ENCODE measurements at places on chromosomes 16 and 17.

DNA sequence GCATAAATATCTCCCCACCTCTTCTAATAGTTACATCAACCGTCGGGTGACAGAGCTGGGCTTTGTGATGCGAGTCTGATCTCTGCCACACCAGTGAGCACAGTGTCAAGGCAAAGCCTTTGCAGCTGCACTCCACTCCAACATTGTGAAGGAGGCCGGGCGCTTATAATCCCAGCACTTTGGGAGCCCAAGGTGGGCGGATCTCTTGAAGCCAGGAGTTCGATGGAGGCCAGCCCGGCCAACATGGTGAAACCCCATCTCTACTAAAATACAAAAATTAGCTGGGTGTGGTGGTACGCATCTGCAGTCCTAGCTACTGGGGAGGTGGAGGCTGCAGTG lies 18.9 kb downstream of the CYB5D2 start:
- no peak for DNase-seq

DNA sequence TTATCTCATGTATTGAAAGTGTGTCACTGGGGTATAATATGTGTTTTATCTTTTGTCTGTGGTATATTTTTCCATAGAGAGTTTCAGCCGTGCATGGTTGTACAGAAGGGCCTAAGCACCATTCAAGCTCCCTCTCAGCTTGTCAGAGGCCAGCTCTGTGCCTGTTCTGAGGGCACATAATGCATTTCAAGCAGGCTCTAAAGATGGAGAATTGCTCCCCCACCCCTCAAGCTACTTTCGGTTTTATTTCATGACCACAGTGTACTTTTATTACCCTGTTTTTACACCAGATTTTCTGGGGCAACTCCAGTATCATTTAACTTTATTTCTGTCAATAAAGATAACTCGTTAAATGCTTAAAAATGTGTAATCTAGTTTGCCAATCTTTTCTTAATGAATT lies 131.7 kb downstream of the SHISA6 start:
- no peak for DNase-seq

DNA sequence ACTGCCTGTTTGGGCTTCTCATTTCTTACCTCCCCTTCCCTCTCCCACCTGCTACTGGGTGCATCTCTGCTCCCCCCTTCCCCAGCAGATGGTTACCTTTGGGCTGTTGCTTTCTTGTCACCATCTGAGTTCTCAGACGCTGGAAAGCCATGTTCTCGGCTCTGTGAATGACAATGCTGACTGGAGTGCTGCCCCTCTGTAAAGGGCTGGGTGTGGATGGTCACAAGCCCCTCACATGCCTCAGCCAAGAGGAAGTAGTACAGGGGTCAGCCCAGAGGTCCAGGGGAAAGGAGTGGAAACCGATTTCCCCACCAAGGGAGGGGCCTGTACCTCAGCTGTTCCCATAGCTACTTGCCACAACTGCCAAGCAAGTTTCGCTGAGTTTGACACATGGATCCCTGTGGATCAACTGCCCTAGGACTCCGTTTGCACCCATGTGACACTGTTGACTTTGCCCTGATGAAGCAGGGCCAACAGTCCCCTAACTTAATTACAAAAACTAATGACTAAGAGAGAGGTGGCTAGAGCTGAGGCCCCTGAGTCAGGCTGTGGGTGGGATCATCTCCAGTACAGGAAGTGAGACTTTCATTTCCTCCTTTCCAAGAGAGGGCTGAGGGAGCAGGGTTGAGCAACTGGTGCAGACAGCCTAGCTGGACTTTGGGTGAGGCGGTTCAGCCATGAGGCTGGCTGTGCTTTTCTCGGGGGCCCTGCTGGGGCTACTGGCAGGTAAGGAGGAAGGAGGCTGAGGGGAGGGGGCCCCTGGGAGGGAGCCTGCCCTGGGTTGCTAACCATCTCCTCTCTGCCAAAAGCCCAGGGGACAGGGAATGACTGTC lies at the start of gene CD68:
Gene CD68 (plus strand): TSS at position 638 of the 833 bp plus-strand sequence. CDS start 40 bp downstream, at position 678.
- DNase-seq = no peak

DNA sequence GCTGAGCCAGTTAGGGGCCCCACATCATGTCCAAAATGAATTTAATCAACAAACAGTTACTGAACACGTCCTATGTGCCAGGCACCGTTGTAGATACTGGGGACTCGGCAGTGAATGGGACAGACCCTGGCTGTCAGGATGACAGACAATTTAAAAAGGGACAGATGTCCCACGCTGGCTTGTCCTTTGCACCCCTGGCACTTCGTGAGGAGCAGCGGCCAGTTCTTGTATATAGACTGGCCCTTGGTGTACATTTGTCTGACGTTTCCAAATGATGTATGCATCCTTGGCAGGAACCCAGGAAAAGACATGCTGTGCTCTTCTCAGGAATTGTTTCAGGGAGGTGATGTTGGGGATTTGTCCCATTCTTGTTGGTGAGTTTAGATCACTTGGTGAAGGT lies 21.1 kb downstream of the IL4R start:
- no peak for DNase-seq

DNA sequence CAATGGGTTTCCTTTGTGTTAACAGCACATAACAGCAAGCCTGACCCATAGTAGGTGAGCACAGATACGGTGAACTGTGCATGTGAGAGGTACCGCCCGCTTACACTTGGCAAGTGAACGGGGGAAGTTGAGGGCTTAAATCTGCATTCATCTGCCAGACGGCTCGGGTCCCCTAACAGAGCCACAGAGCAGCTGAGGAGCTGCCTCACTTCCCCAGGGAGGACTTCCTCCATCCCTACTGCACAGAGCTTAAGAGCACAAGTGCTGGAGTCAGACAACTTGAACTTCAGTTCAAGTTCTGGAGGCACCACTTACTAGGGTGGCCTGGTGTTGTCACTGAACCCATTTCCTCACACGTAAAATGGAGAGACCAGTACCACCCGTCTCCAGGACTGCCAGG lies 13.4 kb downstream of the RAB5C start:
- no peak for DNase-seq

GRCh38 chr16:20026361-20027072 lies 47.2 kb downstream of the GPR139 start:
- no peak for DNase-seq

DNA sequence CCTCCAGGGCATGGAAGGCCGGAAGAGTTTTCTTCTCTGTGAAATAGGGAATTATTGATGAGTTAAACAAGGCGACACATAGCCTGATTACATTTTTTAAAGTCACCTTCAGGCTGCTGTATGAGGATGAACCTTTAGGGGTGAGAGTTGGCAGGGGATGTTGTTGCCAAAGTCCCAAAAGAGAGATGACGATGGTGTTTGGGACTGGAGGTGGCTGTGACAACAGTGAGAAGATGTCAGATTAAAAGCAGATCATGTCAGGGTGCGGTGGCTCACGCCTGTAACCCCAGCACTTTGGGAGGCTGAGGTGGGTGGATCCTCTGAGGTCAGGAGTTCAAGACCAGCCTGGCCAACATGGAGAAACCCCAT lies 16.8 kb upstream of the ASGR2 start:
- no peak for DNase-seq

DNA sequence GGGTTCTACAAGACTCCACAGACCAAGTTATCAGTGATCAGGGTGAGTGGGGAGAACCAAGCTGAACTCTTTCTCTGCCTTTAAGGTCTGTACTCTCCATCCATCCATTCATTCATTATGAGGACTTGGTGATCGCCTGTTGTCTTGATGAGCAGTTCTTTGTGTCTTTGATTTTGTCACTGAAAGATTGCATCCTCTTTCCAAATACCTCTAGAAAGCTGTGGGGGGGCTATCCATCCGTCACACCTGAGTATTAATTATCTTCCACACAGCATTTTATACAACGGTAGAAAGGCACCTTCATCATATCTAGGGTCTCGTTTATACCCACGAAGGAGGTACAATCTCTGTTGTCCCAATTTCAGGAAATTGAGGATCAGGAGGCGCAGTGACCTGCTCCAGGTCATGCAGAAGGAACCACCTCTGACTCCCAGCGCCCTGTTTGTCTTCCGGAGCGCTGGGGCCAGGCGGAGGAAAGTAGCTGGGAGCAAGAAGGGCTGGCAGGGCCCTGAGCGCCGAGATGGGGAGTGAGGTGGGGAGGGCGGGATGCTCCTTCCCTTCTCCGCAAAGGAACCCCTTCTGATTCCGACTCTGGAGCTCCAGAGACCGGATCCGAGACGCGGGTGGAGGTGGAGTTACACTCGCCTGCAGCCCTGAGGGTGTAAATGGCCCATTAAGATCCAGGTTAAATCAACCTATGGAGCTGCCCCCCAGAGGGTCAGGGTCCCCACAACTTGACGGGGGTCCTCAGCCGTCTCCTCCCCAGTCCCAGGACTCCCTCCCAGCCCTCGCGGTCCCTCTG lies 605 bp upstream of the ABAT start:
- no peak for DNase-seq

GRCh38 chr17:71335212-71335611 lies 785.6 kb upstream of the SOX9 start:
- DNase-seq = no peak

DNA sequence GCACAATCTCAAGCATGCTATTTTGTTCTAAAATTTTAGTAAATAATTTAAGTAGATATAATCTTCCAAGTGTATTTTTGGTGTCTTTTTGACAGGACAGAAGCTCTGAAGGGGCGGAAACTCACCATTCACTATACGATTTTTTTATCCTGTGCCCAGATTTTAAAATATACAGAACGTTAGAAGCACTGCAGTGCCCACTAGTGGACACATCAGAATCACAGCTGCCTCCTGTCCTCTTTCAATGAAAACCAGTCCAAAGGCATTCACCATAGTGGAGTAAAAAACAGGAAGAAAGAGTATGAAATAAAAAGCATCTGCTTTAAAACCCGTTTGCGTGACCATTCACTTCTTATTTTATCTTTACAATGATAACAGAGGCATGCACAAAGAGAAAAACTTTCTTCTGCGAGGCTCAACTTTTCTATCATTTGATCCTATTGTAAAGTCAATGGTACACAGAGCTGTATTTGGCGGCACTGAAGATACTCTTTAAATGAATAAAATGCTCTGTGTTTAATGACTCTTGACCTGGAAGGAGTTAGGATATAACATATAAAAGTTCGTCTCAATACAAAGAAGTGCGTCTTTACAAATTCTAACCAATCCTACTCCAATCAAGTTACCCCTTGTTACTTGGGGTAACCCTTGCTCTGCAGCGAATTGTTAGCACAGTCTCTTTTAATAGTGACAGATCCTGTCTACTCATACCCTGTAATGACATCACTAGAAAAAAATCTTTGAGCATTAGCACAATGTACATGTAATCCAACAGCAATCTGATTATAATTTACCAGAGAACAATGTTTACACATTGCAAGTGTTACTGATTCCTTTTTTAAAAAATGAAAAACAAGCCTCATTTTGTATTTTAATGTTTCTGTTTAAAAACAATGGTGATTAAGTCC lies 339.8 kb upstream of the PSMD7 start:
- no peak for DNase-seq

GRCh38 chr17:15348021-15348420 lies 6.6 kb upstream of the TEKT3 start:
- DNase-seq = no peak

DNA sequence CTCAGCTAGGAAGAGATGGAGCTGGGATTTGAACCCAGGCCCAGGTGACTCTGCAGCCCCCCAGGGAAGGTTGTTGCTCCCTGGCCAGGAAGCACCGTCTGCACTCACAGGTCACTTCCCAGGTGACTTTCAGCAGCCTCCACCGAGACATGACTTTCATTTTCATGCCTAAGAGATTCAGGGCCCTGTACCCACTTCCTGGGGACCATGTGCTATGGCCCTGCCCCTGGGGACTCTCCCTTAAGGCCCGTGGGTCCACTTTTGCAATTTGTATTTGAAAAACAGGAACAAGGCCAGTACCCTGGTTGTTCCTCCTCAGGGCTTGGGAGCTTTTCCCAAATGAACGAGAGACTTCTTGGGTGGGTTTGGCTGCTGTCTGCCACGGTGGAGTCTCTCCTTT lies 191.0 kb downstream of the IRF8 start:
- DNase-seq = no peak

DNA sequence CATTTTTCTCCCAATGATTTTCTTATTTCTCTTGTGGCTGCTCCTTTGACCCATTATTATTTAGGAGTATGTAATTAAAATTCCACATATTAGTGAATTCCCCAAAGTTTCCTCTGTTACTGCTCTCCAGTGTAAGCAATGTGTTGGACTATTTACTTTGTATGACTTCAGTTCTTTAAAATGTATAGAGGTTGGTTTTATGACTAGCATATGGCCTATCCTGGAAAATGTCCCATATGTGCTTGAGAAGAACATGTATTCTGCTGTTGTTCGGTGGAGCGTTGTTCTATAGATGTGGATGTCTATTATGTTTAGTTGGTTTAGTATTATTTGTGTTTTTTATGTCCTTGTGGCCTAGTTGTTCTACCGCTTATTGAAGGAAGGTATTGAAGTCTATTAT lies 6.0 kb upstream of the NT5M start:
- DNase-seq = no peak

DNA sequence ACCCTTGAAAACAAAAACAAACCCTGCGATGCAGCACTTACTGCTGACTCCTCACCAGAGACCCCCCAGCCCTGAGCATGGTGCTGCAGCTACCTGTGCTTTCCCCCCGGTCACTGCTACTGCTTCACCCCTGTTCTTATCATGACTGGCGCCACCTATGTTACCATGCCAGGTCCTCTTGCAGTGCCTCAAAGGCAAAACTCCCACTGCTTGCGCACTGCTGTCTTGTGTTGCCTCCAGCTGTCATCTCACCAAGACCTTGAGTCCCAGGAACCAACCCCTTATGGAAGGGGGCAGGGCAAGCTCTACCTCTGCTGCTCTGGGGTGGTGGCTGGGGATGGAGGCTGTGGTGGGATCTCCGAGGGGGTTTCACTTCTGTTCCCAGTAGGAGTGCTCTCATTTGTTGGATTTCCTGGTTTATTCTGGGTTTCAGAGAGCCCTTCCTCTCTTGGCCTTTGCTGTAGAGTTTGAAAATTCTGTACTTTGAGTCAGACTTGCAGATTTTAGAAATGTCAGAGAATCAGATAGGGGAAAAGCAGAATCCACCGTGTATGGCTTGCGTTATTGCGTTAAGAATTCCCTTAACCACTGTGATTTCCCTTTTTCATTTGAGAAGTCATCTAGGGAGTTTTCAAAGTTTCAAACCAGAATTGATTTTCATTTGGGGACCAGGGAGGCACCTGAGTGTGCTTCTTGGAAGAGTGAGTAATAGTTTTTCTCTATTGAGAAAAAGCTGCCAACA lies 96.6 kb downstream of the SPECC1 start:
- DNase-seq = no peak

GRCh38 chr17:82384051-82384729 lies 12.6 kb downstream of the UTS2R start:
- DNase-seq = no peak

DNA sequence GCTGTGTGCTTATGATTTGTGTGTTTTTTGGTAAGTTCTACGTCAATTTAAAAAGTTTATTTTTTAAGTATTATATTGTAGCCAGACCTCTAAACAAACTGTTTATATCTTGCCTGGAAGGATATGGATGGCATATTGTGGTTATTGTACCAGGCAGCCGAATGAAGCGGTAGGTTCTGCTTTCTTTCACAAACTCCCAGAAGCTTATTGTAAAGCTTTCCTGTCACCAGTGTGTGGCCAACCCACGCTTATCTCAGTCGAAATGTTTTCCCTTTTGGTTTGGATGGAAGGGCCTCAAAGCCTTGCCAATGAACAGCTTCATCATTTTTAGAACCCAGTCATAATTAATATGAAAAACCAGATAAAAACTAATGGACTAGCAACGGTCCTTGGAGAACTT lies 53.1 kb downstream of the CYB5B start:
- DNase-seq = no peak

- no peak for DNase-seq
These were observed 1.8 kb upstream of the FBRS start for GRCh38 chr16:30656388-30656787.
